ENCODE measurements at places on chromosomes 1 and 21.

DNA sequence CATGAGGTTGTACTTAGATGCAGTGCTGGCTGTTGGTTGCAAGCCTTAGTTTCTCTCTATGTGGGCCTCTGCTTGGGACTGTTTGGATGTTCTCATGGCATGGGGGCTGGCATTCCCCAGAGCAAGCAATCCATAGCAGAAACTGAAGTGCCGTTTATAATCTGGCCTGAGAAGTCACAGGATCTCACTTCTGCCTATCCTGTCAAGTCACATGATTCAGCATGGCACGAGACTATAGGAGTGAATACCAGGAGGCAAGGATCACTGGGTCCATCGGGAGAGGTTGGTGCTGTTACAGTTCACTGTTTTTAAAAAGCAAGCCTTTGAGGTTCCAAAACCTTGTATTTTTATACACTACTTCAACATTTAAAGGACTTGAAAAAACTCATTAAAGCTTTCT lies 16.7 kb downstream of the COLGALT2 start:
- no peak for DNase-seq

GRCh38 chr1:110170766-110171733 lies 20.8 kb downstream of the SLC6A17 start:
- no peak for DNase-seq

GRCh38 chr1:61670016-61670415 lies 54.9 kb downstream of the TM2D1 start:
- no peak for DNase-seq

- no peak for DNase-seq
Observed at GRCh38 chr1:150513351-150513791, 2.2 kb upstream of the FALEC start.

GRCh38 chr1:65538664-65539063 lies 118.2 kb downstream of the LEPR start:
- no peak for DNase-seq

- DNase-seq: no peak
Observed at GRCh38 chr1:155396874-155397476, 76.3 kb downstream of the RUSC1 start.
